NCI-H1417 (cell line): ENCODE measurements at places on chromosomes 5 and 9.
A peak's percentile ranks its signal among the peaks of the same experiment; 100 is the strongest.

DNA sequence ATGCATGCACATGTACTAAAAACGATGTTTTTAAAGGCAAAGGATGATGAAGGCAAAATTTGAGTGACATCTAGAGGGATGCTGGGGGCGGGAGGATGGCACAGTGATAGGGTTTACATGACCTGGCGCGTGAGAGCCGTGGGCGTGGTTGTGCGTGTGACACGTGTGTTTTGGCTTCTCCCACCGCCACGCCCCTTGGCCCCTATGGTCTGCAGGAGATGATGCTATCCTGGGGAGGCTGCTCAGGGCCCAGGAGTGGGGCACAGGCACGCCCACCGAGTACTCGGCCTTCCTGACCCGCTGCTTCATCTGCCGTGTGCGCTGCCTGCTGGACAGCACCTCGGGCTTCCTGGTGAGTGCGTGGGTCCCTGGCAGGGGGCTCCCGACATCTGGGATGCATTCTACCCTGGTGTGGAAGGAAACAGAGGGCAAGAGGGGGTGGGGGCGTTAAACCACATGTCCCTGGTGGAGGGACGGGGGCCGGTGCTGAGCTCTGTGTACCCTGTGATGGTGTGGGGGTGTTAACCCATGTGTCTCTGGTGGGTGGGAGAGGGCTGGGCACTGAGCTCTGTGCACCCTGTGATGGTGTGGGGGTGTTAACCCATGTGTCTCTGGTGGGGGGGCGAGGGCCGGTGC is 19.2 kb upstream of the EXOC3 start:
- DNase-seq: no peak

DNA sequence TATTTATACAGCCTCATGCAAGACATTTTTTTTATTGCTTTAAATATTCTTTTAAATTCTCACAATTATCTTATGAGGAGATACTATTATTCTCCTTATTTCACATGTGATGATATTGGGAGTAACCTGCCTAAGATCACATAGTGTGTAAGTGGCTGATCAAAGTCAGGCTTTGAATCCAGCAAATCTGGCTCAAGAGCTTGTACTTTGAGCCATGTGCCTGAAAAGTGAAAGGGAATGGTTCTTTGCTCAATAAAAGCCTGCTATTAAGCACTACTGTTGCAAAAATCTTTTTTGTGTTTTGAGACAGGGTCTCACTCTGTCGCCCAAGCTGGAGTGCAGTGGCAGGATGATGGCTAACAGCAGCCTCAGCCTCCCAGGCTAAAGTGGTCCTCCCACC is 35.1 kb downstream of the PWWP2A start:
- DNase-seq: no peak

DNA sequence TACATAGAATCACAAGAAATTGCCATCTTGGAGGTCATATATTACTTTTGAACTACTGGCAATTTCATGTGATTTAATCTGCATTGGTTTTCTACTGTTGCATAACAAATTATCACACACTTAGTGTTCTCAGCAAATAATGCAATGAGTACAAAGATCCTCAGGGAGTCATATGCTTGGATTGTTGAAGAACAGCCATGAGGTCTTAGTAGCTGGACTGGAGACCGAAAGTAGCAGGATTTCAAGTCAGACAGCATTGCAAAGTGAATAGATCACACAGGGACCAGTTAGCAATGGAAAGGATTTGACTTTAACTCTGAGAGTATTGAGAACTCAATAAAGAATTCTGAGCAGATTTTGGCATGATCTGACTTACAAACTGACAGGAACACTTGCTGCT is 32.2 kb upstream of the FRMD3 start:
- DNase-seq: no peak

DNA sequence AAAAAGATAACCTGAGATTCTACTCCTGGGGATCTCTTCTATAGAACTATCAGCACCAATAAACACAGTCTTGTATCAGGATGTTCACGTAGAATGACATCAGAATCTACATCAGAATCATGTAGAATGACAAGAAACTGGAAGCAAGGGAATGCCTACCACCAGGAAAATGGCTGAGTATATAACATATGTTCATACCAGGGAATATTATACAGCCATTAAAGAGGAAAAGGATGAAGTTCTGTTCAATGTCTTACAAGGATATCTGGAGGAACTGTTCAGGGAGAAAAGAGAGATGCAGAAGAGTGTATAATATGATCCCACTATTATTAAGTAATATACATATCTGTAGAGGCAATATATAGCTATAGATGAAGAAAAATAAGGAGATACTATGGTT is 4.8 kb downstream of the ZBED3 start:
- no peak for DNase-seq

DNA sequence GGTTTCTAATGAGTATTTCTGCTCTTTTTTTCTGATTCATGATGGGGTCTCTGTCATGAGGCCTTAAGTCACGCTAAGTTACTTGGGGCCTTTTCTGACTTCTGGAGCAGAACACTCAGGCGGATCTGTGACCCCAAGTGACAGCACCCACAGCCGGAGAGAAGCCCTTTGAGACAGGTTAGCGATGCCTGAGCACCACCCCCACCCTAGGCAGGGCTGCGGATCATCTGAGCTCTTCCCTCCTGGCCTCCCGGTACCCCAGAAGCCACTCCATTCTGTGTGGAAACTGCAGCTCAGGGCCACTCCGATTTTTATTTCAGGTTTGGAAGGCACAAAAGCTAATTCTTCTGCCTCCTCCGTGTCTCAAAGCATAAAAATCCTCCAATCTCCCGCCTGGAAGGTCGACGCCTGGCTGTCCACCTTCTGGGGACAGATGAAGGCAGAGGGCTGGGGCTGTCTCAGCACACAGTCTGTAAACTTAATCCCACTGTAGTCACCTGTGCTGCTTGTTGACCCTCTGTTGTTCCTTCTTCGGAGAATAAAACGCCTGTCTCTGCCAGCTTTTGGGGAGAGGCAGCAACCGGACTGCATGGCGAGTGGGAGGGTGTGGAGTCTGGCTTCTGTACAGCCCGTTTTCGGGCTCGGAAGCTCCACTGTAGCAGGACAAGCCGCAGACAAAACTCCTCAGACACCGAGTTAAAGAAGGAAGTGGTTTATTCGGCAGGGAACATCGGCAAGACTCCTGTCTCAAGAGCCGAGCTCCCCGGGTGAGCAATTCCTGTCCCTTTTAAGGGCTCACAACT is 88.8 kb downstream of the SPRY4 start:
- DNase-seq: no peak

DNA sequence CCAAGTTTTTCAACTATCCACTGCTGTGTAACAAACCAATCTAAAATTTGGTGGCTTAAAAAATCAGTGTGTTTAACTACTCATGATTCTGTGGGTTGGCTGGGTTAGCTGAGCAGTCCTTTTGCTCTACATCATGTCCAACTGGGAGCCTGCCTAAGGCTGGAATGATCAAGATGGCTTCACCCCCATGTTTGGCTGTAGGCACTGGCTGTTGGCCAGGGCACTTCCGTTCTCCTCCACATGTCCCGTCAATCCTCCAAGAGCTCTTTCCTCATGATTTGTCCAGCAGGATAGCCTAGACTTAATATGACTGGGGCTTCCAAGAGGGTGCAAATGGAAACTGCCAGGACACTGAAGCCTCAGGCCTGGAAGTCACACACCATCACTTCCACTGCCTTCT is 17.0 kb upstream of the TSSK1B start:
- no peak for DNase-seq

DNA sequence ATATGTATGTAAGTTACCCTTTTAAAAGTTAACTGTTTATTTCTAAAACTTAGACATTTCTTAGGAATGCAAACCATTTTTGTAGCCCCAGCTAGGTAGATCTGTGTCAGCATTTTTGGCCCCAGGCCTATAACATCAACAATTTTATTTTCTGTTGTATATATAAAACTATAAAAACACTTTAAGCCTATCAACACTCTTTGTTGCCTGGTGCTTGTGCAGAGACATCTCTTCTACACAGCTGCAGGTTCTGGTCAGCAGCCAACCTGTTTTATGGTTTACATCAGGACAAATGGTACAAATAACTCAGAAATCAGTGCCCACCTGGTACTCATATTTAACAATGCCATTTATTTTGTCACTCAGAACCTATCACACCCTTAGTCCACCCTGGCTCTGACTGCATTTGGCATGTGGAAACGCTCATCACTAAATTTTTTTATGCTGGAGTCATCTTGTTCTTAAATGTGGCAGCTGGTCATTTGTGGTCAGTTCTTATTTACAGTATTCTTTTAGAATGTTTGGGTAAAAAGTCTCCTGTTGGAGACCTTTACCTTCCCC is 173.4 kb downstream of the DNAH5 start:
- DNase-seq: no peak

- no peak for DNase-seq
Observed at GRCh38 chr5:180341595-180341994, 11.5 kb downstream of the GFPT2 start.

GRCh38 chr9:74949859-74950855 is 2.6 kb downstream of the C9orf40 start:
- peak; percentile 8 for DNase-seq

GRCh38 chr5:158928404-158928803 is 171.3 kb downstream of the EBF1 start:
- peak; percentile 90 for DNase-seq

DNA sequence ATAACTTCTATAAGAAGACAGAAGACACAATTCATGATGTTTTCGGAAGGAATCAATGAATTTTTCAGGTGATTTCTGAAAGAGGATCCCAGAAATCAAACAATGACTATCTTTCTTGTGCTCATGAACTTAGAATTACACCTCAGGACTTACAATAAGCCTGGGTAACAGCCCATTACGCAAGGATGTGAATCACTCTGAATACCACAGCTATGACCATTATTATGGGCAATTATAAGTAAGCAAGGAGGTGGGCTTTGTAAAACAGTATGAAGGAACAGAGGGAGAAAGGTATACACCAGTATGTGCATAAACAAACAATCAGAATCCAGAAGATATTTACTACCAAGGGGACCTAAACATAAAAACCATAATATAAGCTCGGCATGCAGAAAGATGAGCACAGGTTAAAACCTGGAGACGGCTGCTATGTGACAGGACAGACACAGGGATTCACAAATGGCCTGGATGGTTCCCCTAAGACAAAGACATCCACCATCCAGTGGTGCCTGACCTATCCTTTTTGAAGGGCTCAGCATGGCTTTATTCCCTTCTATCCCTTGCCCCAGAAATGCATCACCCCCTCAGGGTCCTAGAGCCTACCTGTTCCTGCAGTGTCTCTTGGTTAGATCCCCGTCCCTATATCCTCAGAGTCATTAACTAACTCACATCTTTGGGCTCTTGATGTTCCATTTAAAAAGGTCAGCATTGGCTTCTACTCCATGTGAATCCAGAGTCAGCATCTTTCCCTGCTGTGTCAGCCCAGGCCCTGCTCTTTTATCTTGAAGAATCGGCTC is 21.8 kb upstream of the PPP2CA start:
- no peak for DNase-seq

GRCh38 chr9:20921362-20921761 is 110.1 kb downstream of the HACD4 start:
- no peak for DNase-seq

DNA sequence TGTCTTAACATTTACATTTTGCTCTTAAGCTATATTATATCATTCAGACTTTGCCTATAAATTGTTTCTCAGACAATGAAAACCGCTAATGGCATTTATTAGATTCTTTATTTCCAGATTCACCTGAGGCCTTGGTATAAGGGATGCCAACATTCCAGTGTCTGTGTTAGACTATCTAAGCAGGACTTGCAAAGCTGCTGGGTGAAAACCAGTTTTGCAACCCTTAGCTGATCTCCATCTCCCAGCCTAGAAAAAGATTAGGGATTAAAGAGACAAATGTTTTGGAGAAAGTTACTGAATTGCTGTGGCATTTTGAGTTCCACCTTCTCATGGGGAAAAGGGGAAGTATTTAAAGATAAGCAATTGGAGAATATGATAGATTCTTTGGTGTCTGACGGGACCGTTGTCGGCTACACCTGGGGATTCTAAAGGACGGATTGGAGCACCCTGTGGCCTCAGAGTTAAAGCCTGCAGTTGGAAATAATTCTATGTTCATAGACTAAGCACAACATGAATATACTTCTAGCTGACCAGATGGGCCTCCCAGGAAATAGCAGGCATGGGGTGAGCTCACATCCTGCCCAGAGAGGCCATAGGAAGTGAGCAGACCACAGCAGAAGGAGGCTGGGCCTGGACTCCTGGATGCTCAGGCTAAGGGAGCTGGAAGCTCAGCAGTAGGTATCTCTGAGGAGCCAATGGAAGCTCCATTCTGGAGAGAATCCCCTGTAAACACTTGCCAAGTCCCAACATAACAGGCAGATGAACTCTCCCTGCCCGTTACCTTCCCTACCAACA is 21.8 kb downstream of the ENTREP1 start:
- no peak for DNase-seq

DNA sequence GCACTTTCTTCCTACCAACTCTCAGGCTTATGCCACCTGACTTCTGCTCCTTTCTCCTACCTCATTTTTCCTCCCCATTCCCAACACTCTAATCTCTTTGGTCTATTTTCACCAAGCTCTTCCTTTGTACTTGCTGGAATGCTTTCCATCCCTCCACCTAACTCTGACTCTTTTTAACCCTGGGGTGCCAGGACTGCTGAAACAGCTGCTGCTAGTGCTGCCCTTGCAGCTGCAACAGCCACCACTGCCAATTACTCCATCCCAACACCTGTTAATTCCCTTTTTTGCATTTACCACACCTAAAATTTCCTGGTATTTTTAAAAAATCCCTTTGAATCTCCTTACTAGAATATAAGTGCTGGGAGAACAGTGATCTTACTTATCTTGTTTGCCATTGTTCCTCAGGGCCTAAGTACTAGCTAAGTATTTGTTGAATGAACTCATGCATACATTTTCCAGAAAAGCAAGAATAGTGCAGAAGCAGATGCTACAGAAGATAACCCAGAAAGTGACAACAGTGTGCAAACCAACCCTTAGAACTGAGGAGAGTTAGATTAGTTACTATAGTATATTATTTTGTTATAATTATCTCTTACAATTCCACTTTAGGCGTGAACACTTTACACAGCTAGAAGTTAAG is 11.5 kb downstream of the NADK2 start:
- DNase-seq: no peak
